BE2C (cell line): ENCODE measurements at places on chromosomes 1 and 21.

GRCh38 chr1:204872262-204872881 is 1.7 kb downstream of the NFASC start:
- no peak for DNase-seq

GRCh38 chr1:46547481-46548383 is 3.7 kb downstream of the KNCN start:
- no peak for DNase-seq

- no peak for DNase-seq
Observed at GRCh38 chr1:102782144-102782543, 326.2 kb downstream of the COL11A1 start.

DNA sequence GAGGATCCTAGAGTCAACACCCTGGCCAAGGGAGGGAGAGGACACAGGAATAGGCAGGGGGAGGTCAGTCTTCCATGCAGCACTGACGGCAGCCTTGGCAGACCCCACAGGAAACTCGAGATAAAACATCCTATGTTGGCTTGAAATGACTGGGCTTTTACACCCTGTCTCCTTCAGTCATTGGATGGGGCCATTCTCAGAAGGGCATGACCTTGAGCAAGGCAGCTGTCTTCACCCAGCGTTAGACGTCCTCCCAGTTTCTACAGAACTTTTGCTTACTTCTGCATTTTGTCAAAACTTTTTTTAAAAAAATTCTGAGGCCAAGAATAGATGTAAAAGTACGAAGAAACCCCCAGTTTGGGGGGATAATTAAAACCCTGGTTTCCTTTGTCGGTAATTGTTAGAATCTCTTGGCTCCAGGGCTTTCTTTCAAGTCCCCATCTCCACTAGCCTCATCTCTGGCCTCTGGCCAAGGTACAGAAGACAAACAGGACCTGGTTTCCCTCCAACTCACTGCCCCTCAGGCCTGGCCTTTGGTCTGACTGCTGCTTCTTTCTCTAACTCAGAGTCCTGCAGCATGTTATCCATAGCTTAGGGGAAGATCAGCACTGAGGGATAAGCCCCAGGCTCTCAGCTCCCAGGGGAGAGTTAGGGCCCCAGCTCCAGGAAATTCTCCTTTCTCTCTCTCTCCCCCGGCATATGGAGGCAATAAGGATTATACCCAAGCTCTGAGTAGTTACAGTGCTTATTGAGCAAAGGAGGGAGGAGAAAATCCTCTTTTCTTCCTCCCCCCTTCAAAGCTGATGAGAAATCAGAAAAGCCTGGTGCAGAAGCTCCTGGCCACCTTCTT is 51.6 kb upstream of the KCND3 start:
- DNase-seq: peak; percentile 35

GRCh38 chr1:183235503-183235902 is 49.4 kb downstream of the LAMC2 start:
- DNase-seq: no peak

- no peak for DNase-seq
Observed at GRCh38 chr1:4658643-4659628, 4.5 kb downstream of the AJAP1 start.

DNA sequence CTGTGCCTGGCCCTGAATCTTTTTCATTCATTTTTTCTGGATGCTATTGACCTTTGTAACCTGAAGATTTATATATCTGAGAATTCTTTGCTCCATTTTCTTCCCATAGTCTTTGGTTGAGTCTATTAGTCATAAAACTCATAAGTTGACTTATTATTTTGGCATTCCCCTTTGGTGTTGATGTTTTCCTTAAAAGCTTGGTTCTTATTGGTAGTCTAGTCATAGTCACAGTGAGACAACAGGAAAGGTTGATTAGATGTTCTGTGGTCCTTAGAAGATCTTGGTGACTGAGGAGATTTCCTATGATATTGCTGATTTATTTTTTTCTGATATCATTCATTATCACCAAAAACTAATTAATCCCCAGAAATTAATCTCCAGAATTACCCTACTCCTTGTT is 86.2 kb downstream of the PTPRC start:
- DNase-seq: no peak

- no peak for DNase-seq
Observed at GRCh38 chr1:8011016-8011415, 15.1 kb downstream of the ERRFI1 start.

DNA sequence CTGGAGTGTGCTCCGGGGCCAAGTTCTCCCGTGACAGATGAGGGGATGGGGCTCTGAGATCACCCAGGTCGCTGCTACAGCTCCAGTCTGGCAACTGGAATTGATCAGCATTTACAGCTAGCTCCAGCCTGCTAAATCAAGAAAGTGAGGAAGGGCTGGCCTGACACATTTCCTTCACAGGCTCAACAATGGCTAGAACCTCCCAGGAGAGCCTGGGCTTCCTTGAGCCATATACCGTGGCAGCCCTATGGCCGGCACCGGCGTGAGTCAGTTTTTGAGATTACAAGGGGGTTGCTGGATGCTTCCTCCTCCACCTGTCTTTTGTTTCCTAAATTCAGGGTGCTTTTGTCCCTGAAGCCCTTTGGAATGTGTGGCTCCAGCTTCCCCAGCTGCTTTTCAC is 104.2 kb downstream of the ETS2 start:
- no peak for DNase-seq

DNA sequence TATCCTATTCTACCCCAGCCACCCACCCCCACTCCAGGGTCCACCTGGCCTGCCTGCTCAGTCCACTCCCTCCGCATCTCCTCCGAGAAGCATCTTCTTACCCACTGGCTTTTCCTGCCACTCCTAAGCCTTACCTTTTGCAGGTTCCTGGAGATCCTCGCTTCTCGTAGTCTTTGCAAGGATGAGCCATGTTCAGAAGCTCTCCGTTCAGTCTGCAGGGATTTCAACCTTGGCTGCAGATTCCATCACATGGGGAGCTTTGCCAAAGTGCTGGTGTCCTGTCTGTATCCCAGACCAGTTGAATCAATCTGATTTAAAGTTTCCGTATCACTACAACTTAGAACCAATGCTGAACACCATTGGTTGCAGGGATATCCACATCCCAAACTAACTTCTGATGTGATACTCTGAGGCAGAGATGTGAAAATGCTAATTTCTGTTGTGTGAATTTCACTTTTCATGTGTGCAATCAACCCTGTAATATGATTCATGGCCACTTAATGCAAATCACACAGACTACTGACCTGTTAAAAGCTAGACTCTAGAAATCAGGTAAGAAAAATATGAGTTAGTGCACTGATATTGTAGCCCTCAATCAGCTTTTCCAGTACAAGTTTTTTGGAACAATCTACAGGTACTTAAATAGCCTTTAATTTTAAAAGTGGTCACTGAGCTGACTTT is 61.9 kb downstream of the CAPN2 start:
- DNase-seq: no peak

GRCh38 chr21:45465611-45466329 is 60.8 kb downstream of the COL18A1 start:
- DNase-seq: no peak

GRCh38 chr1:151991663-151992302 is 1.9 kb downstream of the S100A10 start:
- no peak for DNase-seq

GRCh38 chr1:3063379-3064295 is 5.4 kb upstream of the PRDM16 start:
- DNase-seq: no peak

- no peak for DNase-seq
Observed at GRCh38 chr21:33544451-33545195, 1.8 kb downstream of the SON start.

DNA sequence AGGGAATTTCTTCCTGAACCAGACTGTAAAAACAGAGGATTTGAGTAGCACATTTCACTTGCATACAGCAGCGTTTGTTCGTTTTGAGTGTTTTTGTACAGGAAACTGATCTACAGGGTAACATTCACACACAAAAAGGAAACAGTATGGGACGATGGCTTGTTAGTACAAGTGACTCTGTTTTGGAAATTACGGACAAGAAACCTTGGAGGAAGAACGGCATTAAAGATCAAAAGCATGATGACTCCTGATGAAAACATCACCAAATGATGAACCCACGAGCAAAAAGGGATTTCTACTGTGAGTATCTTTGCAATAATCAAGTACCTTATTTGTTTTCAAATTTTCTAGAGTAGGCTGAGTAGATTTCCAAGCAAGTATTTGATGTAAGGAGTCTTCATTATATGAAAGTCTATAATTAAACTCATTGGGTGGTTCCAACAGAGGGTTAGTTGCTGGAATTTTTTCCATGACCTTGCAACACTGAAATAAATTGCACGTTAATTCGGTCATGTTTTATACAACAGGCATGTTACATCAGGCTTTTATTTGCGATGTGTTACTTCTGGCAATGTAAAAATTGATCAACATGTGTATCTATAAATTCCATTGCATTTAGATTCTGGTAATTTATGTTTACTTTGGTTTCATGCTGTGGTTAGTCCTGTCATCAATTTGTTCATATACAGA is 76.7 kb upstream of the KCNK2 start:
- no peak for DNase-seq

DNA sequence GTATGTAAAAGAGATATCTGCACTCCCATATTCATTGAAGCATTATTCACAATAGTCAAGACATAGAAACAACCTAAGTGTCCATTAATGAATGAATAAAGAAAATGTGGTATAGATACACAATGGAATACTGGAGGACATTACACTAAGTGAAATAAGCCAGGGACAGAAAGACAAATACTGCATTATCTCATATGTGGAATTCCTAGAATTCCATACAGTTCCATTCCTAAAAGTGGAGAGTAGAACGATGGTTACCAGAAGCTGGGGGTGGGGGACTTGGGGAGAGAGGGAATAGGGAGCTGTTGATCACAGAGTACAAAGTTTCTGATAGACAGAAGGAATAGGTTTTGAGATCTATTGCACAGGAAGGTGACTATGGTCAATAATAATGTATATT is 7.4 kb downstream of the TMED5 start:
- no peak for DNase-seq

GRCh38 chr1:229485318-229485717 is 22.8 kb downstream of the NUP133 start:
- no peak for DNase-seq

DNA sequence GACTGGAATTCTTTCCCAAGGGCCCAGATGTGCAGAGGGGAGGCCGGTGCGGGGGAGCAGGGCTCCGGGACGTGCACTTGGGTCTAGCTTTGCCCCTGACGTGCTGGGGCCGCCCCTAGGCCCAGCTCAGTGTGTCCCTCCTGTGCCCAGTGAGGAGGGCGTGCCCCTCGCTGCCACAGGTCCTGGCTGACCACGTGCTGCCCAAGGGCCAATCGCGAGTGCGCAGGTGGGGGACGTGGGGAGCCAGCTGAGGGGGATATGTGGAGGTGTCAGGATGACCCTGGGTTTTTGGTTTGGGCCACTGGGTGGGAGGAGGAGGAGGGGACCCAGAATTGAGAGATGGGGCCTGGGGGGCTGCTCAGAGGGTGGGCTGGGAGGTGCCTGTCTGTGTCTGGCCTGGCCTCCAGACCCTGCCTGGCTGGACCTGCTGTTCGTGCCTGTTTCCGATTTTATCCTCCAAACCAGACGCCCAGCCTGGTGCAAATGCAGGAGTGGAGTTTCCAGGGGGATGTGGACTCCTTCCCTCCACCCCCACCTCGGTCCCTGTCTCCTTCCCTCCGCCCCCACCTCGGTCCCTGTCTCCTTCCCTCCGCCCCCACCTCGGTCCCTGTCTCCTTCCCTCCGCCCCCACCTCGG is 6.1 kb upstream of the RNF223 start:
- peak; percentile 90 for DNase-seq

GRCh38 chr1:97190326-97190725 is 468.7 kb downstream of the PTBP2 start:
- no peak for DNase-seq

DNA sequence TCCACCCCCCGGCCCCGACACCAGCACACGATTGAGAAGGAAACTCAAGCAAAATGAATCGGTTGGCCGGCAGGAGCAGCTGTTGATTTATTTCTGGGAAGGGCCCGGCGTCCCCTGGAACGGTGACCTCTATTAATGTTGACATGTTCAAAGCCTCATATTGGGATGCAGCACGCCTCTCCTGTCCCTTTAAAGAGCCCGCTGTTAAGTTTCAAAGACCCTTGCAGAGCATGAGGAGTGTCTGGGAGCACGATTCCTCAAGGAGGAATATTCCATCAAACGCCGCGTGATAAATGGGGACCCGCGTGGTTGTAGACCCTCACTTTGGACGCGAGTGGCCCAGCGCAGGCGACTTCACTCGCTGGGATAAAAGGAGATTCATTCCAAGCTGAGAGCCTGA is 21.5 kb upstream of the ACTL8 start:
- DNase-seq: no peak

DNA sequence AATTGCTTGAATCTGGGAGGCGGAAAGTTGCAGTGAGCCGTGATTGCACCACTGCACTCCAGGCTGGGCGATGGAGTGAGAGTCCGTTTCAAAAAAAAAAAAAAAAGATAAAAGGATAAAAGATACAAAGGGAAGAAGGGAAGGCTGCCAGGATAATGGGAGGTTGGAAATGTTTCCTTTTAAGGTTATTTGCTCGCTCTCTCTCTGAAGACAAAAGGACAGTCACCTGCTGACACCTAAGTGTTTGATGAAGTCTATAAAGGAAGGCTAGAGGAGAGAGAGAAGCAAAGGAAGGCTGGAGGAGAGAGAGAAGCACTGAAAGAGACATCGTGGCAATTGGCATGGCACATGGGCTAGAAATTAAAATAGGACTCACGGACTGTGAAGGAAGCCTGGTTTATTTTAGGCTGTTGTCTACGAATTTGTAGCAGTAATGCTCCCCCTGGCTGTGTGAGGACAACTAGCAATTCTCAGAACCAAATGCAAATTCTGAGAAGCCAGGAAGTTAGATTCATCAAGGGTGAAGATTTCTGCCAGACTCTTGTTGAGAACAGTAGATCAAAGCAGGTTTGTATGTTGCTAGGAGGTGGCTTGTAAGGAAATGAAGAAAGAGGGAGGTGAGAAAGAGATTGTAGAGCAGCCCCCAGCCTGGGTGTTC is 154.2 kb downstream of the ZP4 start:
- DNase-seq: no peak

DNA sequence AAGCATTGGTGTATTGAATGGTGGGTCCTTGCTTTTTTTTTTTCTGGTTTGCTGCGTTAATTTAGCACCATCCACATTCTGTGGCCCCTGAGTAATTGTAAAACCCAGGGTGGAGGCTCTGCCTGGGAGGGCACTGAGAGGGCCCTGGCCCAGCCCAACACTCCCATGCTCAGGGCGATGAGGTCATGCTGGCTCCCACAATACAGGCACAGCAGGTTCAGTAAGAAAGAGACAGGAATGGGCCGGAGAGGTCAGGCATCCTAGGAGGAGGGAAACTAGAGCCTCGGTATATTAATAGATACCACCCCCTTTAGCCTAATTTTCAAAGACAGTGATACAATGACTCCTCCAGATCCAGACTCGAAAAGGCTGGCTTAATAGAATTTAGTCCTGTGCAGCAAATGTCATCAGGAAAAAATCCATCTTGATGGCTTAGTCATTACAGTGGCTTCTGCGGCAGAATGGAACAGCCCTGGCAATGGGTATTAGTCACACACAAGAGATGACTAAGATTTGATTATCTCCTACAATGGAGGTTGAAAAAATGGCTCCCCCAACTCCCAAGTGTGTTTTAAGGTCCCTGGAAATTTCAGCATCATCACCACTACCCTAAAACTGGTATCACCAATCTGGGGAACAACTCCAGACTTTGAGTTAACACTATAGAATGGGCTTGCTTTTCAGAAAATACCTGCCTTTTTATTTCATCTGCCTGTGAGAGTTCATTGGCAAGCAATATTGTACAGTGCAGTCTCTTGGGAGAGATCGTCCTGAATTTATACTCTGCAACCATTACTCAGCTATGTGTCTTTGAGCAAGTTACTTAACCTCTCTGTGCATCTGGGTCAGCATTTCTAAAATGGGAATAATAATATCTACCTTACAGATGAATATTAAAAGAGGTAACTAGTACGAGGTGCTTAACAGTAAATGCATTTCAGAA is 43.9 kb upstream of the LYST start:
- peak; percentile 77 for DNase-seq
